ENCODE measurements at places on chromosomes 5 and 9.

- no peak for DNase-seq
These were observed 154.9 kb upstream of the GDNF start for GRCh38 chr5:37994729-37995128.

GRCh38 chr5:93289942-93290341 lies 291.1 kb downstream of the NR2F1-AS1 start:
- no peak for DNase-seq

GRCh38 chr9:105083256-105083655 lies 155.3 kb upstream of the ABCA1 start:
- no peak for DNase-seq

- DNase-seq: no peak
These were observed 6.2 kb downstream of the ZNF883 start for GRCh38 chr9:113005777-113006176.

DNA sequence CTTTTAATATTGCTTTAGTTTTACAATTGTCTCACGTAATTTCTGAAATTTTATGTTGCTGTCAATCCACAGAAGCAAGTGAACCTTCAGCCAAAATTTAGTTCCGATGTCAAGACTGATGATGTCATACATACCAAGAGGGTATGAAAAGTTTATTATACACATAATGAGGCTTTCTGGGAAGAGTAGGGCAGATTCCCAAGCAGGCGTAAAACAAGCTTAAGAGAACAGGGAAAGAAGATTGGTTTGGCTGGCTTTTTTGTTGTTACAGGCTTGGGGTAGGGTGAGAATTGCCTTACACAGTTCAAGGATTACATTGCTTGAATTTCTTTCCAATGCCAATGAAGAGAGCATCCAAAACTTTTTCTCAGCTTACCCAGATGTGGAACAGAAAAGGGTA lies 1962.9 kb upstream of the CDH6 start:
- DNase-seq: no peak

DNA sequence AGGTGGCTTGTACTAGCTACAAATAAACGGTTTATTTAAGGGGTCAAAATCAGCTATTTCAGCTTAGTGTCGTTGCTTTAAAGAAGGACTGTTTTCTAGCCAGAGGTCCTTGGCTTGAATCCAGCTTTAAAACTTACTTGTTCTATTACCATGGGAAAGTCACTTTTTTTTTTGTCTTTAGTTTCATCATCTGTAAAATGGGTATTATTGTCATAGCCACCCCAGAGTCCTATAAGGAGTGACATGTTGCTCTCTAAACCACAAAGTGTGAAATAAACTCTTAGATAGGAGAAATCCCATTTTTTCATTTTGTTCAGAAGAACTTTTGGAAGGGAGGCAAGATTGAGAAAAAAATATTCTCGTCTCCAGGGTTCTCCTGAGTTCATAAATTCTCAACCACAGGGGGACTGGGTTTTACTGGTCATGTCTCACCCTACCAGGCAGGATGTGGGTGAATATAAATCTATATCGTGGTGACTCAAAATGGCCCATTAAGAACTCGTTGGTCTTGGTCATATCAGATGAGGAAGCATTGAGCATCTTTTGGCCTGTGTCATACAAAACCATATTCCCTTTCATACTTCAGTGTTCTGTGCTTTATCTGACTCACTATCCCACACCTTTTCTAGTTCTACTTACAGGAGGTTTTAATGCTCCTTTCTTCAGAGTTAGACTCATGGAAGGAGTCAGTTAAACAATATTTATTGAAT lies 202.7 kb upstream of the NR3C1 start:
- DNase-seq: no peak

DNA sequence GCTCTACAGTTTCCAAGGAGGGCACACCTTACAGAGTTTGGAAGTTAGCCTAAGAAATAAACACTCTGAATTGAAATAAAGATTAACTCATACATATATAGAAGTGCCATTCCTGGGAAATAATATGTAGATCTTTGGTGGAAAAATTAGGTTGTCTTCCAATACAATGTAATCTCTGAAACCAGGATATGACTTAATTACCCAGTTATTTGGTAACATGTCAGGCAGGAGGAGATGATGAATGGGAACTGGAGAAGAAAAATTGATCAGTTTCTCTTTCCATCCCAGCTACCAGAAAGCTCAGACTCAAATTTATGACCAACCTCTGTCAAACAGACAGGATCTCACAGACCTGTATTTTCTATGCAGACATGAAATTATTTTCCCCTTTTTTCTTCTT lies 215.2 kb upstream of the SNX2 start:
- DNase-seq: no peak
